ENCODE measurements at places on chromosomes 11 and 22.

GRCh38 chr11:120013325-120014250 is 124.3 kb downstream of the TRIM29 start:
- DNase-seq: peak; percentile 93

DNA sequence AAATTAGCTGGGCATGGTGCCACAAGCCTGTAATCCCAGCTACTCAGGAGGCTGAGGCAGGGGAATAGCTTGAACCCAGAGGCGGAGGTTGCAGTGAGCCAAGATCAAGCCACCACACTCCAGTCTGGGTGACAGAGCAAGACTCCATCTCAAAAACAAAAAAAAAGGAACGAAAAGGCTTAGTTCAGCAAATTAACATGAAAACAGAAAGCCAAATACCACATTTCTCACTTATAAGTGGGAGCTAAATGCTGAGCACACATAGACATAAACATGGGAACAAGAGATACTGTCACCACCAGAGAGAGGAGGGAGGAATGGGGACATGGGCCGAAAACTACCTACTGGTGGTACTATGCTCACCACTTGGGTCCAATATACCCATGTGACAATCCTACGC is 38.6 kb downstream of the SCGB1A1 start:
- no peak for DNase-seq

GRCh38 chr11:71083105-71083504 is 169.3 kb downstream of the SHANK2 start:
- DNase-seq: no peak

GRCh38 chr11:334264-334994 is 13.8 kb upstream of the IFITM3 start:
- DNase-seq: peak; percentile 83

DNA sequence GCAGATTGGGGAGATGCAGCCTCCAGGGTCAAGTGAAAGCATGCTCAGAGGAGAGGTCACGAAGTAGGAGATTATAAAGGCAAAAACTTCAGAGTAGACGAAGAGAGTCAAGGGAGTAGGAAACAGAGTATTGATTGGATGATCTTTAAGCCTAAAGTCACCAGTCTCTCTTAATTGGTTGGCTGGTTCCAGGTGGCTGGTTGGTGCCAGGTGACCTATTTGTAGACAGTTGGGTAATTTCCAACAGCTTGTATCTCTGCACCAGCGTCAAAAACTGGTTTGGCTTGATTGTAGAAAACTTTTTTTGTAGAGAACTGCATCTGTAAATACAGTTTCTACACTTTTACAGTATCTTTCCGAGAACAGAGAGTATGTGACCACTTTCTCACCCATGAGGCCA is 75.7 kb upstream of the CCDC90B start:
- DNase-seq: no peak

- no peak for DNase-seq
Observed at GRCh38 chr11:2399488-2400068, 972 bp upstream of the TSSC4 start.

DNA sequence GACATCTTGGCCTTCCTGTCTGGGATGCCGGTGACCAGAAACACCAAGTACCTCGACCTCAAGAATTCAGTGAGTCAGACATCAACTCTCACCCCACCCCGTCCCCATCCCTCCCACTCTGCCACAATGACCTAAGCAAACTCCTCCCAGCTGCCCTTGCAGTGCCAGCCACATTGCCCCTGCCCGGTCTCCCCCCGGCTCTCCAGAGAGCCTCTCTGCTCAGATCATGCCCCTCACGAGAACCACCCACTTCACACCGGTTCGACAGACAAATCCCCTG is 23.6 kb upstream of the MYRF start:
- DNase-seq: peak; percentile 92

DNA sequence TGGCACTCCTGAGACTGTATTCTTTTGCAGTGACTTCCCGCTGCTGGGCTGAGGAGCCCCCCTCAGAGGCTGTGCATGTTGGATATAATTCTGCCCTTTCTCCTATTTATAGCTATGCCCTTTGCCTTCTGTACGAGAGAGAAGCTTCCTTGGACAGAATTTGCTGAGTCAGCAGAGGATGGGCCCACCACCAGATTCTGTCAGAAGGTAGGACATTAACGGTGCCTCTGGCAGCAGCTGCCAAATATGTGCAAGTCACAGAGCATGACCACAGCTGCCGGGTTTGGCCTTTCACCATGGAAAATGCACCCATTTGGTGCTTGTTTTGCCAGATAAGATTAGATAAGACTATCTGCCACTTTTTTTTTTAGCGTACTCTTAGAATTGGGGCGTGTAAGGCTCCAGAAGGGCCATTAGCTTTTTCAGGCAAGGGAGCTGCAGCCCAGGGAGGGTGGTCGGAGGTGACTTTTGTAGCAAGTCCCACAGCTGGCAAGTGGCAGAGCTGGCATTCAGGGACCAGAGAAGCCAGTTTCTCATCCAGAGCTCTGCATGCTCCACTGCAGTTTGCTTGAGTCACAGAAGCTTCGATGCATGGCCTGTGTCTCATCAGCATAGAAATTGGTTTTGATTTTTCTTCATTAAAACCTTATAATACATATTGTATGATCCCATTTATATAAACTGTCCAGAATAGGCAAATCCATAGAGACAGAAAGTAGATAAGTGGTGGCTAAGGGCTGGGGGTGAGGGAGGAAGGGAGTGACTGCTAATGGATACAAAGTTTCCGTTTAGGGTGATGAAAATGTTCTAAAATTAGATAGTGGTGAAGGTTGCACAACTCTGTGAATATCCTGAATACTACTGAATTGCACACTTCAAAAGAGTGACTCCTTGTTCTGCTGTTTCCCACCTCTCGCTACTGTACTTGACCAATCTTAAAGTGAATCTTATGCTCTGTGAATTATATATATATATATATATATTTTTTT is 15.8 kb downstream of the UPB1 start:
- DNase-seq: no peak

DNA sequence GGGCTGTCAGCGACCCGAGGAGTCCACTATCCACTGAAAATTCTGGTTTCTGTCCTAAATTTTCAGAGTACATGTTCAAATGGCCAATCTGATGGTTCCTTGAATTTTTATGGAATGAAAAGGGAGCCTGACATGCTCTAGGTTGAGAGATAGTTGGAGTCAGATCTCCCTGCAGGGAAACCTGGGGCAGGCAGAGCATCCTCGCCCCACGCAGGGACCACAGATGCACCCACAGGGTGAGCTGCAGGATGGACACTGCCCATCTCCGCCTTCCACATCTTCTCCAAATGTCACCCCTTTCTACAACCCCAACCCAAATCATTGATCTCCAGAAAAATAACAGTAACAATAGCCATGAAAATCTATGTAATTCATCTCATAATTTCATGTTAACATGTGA is 114.2 kb upstream of the IGLL5 start:
- DNase-seq: peak; percentile 7

GRCh38 chr11:45275828-45276227 is 10.3 kb downstream of the SYT13 start:
- DNase-seq: no peak

- peak; percentile 76 for DNase-seq
Observed at GRCh38 chr11:64742889-64743590, 902 bp downstream of the RASGRP2 start.

DNA sequence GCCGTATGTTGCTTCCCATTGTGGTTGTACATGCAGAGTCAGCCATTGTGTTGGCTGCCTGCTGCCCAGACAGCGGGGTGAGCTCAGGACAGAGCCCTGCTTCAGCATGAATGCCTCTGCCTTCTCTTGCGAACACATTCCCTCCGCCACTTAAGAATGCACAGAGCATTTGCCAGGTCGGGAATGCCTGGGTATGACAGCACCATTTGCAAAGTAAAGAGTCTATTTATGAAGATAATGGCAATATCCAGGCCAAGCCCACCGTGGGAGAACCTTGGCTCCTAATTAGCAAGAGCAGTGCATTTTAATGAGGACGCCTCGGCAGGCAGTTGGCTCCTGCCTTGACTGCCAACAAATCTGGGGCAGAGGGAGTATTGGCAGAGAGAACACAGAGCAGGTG is 62.5 kb upstream of the SORL1 start:
- peak; percentile 78 for DNase-seq

DNA sequence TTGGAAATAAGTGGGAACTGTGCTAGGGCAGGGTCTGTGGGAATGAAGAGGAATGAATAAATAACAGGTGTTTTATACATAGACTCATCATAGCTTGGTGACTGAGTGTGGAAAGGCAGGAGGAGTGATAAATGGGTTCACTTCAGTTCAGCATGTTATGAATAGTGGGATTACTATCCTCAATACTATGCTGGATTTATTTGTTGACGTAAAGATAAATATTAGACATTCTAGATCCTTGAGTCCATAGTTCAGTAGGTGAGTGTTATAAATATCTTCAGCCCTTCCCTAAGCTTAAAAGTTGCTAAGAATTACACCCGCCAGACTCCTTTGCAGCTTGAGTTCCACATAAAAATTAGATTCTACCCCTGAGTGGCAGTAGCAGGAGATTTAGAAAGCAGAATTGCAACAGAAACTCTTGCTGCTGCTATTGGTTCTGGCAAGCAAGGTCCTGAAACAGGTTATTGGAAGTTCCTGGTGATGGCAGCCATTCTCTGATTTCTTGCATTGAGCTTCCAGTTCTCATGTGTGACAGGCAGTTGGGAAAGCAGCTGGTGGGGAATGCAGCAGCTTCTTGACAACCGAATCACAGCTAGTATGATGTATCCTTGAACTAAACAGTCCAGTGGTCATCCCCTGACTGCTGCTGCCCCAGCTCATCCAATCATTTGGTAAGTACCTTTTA is 1558.9 kb downstream of the FAM181B start:
- no peak for DNase-seq

DNA sequence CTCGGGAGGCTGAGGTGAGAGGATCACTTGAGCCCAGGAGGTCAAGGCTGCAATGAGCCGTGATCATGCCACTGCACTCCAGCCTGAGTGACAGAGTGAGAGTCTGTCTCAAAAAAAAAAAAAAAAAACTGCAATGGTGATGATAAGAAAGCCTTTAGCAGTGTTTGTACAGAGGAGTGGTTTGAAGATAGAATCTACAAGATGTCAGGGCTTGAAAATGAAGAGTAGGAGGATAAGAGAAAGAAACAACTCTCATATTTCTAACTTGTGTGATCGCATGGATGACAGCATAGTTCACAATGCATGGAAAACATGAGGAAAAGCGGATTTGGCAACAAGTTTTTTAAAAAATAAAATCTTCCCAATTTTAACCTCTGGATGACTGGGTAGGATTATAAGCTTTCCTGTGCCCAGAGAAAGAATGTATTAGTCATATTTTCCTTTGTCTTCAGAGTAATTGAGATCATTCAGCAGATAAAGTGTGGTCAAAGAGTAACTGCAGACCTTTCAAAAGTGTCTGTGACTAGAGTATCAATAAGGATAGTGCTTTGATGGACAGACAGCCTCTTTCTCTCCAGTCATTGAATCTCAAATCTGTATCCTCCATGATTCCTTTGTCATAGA is 328.1 kb downstream of the CASP12 start:
- no peak for DNase-seq

DNA sequence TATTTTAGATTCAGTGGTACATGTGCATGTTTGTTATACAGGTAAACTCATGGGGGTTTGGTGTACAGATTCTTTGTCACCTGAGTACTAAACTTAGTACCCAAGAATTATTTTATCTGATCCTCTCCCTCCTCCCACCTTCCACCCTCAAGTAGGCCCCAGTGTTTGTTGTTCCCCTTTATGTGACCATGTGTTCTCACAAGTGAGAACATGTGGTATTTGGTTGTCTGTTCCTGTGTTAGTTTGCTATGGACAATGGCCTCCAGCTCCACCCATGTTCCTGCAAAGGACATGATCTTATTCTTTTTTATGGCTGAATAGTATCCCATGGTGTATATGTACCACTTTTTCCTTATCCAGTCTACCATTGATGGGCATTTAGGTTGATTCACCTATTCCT is 6.8 kb downstream of the SMIM38 start:
- no peak for DNase-seq

DNA sequence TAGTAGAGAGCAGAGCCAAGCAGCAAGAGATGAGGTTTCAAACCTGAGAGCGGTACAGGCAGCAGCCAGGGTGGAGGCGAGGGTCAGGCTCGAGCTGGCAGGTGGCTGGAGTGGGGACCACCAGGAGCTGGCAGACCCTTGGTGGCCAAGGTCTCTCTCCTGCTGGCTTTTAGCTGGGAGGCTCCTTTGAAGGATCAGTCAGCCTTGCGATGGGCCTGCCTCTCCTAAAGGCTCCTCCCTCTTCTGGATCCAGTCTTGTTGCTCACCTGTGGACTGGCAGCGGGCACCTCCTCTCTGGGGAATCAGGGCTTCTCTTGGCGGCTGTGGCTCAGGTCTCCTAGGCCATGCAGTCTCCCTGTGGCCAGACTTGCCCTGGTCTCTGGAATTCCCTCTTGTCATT is 24.8 kb downstream of the TPST2 start:
- DNase-seq: no peak

GRCh38 chr11:7307836-7308235 is 56.1 kb downstream of the SYT9 start:
- DNase-seq: no peak

- DNase-seq: no peak
Observed at GRCh38 chr11:91396236-91397133, 828.1 kb upstream of the FAT3 start.

- peak; percentile 85 for DNase-seq
Observed at GRCh38 chr11:43738600-43739409, 58.3 kb downstream of the HSD17B12 start.

DNA sequence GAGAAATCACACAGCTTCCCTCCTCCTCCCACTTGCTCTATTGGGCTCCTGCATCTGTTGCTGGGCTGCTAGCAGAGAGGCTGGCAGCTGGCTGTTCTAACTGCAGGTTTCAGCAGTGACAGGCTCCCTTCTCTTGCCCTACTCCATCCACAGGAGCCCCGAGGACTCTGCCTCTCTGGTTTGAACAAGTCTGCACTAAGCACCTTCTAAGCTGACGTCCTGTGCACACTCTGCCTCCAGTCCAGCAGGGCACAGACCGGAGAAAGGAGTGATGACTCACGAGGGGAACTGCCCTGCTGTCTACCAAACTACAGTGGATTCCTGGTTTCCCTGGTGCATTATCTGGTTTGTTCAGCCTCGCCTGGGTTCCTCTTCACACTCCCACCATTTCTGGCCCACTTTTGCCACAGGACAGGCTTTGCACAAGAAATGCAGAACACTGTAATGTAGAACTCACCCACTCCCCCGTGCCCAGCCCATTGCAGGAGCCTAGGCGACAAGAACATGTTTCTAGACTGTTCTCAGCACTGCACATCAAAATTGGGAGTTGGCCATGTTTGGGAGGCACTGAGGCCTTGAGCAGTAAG is 26.0 kb downstream of the IL10RA start:
- peak; percentile 77 for DNase-seq

GRCh38 chr22:45328822-45329529 is 19.2 kb downstream of the FAM118A start:
- no peak for DNase-seq

DNA sequence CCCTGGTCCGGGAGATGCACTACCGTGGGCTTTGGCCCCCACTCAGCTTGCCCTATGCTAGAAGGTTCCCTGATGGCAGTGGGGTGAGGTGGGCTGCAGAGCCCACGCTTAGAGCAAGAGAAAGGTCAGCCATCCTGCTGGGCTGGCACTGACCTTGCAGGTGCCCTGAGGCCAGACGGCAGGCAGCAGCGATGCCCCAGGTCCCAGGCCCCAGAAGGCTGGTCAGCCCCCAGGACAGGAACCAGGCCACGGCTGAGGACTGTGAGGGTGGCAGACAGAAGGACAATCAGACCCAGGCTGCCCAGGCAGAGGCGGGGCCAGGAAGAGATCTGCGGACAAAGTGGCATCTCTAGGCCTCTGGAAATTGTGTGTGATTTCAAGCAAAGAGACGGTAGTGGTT is 231.7 kb downstream of the CTTN start:
- DNase-seq: no peak
